ENCODE measurements at places on chromosomes 5 and 9.

DNA sequence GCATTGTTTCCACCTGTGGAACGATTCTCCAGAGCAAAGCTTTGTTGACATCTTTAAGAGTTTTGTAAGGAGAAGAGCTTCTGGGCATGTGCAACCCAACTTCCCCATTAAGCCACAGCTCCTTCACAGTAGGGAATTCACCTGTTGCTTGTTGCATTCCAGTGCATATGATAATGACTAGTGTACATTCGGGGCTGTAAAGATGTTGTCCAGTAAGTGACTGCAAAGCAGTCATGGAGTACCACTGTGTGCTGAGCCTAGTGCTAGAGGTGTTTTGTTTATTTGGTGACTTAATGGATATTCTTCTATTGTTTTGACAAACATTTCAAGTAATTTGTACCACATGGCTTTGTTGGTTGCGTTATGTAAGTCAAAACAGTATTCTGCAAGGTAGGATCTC, 12.8 kb downstream of the UGCG start:
- DNase-seq, result no peak

GRCh38 chr5:59799668-59800346, 93.7 kb downstream of the PDE4D start:
- DNase-seq, result no peak

DNA sequence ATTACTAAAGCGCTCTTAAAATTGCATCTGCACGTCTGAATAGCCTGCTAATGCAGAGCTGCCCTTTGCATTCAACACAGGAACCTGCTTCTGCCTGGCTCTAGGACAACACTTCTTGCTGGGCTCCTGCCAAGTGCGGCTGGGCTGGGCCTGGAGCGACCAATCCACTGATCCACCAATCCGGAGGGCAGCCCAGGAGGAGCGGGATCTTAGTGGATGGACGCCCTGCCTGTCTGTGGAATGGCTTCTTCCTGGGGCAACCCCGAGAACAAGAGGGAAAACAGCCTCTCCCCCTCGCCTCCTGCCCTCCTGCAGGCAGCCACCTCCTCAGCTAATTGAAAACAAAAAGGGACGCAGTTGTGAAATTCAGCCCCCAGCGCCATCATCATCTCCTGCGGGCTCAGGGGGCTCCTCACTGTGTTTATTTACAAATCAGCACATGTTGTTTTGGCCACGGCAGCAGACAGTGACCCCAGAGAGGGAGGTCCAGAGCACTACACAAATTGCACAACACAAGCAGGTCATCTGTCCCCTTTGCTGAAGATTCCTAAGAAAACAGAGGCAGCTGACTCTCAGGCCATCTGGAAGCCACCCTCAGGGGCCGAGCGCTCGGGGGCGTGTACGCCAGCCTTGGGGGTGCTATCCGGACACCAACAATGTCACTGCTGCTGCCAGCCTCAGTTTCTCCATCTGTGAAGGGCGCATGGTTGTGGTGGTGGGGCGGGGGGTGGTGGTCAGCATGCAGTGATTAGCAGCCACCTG, 57.3 kb downstream of the GADD45G start:
- DNase-seq, result no peak

DNA sequence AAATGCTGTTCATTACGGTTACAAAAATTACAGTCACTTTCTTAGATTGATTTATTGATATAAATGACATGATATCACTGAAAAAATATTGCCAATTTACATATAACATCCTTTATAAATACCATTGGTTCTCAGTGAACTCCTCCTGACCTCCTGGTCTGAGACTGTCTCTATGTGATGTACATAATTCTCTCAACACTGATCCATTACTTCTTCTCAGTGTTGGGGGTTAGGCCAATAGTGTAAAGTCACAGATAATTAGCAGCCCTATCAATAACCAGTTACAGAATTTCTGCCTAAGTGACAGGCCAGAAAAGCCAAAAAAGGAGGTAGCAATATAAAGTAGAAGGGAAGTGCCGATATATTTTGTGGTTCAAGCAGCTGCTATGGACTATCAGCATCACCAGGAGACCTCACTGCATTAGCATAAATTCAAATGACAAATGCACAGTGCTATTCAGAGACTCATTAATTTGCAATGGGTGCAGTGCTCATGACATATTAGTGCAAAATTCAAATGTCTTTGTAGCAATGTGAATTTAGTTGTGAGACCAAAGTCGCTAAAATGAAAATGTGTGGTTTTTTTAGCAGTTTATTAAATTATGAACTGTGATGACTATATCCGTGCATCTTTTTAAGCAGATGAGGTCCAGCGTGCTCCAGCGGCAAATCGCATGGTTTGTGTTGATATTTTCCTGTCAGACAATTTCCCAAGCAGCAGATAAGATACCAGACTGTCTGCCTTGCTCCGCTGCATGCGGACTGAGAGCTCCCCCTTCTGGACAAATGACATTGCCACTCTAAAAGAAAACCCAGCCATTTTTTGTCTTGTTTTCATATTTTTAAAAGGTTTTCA, 144.6 kb downstream of the CETN3 start:
- no peak for DNase-seq

DNA sequence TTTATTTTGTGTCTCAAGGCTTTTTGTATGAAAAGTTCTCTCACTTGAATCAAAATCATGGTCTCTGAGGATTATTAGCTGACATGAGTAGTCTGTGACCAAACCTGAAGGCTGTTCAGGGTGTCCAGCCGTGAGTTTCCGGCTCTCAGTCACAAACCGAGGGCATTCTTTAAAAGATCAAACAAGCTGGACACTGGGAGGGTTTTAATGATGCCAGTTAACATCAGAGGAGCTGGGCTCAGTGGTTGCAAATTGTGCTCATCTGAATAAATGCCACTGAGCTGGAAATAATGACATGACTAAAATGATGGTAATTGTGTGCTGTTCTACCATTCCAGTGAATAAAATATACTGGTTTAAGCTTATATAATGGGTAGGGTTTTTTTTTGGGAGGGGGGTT, 153.1 kb downstream of the FOCAD start:
- DNase-seq, result no peak

- DNase-seq, result no peak
Observed at GRCh38 chr9:37692622-37693221, 42.0 kb downstream of the FRMPD1 start.

- no peak for DNase-seq
Observed at GRCh38 chr9:28332648-28333047, 759.4 kb upstream of the C9orf72 start.

DNA sequence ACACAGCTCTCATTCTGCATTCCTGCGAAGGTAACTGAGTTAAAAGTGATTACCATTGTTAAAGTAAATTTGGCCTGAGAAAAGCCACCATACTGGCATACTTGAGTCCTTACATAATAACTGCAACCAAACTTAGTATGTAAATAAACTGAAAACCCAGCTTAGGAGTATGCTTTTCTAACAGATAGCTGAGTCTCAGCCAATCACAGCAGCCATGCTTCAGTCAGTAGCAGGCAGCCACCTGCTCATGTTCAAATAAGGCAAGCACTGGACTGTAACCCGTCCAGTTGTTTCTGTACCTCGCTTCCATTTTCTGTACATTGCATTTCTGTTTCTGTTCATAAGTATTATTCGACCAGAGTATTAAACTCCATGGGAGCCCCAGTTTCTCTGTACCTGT, 58.6 kb downstream of the GCNT4 start:
- DNase-seq, result no peak
